ENCODE measurements at places on chromosomes 3 and 15.
A peak's percentile ranks its signal among the peaks of the same experiment; 100 is the strongest.

DNA sequence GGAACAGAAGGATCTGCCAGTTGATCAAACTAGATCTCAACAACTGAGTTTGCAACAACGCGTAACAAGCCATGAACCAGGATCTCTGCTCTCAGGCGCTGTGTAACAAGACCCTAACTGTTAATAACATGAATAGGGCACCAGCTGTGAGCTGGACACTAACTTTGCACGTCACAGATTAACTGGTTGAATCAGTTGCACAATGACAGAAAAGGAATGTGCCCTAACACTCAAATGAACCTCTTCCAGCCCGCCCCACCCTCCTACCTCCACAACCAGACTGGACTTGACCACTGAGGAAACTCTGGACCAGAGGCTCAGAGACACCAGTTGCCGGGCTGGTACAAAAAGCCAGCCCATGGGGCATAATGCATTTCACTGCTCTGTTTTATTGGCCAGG, 34.3 kb downstream of the MCF2L2 start:
- DNase-seq = no peak

DNA sequence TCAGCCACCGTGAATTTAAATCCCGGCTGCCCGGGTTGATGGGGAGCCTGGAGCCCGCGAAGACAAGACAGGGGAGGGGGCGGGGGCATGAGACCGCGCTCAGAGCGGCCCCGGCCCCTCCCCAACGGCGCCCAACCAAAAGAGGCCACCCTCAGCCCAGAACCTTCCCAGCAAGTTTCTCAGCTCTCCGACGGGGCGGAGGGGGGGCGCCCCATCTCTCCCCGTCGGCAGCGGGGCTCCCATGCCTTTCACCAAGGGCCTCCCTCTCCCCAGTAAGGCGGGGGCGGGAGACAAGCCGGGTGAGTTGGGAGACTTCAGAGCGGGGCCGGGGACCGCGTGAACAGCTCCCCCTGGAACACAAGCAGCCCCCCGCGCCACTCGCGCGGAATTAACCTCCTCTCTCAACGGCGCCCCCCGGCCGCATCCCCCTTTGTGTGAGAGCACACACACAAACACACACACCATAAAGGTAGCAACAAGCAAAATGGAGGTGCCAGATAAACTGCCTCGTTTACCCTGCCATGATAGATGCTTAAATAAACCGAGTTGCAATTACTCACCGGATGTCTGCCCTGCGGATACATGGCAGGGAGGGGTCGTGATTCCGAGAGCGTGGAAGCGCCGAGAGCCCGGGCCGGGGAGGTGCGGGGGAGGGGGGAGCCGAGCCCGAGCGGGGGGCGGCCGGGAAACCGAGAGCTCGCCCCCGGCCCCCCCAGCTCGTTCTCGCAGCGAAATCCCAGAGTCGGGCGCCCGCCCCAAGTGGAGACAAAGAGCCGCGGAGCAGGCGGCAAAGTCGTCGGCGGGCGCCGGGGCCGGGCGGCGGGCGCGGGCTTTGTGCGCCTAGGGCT, 1.3 kb downstream of the TLE3 start:
- peak; percentile 45 for DNase-seq

DNA sequence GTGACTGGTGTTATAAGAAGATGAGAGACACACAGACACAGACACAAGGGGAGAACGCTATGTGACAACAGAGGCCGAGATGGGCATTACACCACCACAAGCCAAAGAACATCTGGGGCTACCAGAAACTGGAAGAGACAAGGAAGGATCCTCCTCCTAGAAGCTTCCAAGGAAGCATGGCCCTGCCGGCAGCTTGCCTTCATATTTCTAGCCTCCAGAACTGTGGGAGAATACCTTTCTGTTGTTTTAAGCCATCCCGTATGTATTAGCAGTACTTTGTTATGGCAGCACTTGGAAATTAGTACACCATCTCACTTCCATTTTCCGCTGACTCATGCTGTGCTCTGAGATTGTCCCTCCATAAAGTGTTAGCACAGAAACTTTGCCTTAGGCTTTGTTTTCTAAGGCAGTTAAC, 38.7 kb upstream of the CA12 start:
- DNase-seq = no peak

- DNase-seq = peak; percentile 43
These were observed 18.3 kb upstream of the ATP8B4 start for GRCh38 chr15:50137330-50137761.

DNA sequence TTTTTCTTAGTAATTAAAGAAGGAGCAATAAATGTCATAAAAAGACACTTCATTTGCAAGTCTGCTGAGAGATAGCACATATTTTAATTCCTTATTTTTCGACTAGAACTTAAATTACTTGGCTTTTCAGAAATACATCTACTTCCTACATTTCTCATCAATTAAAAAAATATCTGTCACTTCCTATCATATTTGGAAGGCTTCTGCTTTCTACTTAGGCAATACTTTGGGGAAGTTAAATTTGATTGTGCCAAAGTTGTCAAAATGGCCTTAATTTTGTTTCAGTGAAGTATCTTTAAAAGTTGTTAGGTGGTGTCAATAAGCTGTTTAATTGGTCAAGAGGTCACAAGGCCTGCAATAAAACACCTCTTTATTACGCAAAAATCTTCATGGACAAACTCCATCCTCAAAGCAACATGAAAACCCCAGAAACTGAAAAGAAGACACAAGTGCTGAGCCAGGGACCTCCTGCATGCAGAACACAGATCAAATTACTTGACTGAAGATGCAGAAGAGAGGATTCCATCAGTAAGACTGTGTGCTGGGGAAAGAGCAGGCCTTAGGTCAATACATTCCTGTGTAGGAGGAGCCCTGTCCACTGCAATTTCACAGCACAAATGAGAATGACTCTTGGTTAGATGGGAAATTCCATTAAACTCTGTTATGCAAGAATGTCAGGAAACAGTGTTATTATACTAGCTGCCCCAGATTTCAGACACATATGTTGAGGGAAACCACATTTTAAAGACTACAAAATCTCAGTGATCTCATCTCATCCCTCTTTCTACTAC, 48.0 kb upstream of the FSTL1 start:
- DNase-seq = no peak

DNA sequence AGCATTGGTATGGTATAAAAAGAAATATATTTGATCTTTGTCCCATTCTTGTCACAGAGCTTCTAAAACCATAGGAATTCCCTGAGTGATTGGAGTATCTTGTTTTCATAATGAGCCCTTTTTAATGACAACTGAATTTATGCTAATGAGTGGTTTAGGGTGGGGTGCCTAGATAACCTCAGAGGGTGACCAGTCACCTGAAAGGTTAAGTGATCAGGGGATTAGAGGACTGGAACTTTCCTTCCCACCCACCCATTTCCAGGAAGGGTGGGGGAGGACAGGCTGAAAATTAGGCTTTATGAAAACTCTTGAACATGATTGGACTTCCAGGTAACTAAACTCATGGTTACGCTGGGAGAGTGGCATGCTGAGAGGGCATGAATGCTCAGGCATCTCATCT, 8.5 kb downstream of the MFN1 start:
- no peak for DNase-seq

DNA sequence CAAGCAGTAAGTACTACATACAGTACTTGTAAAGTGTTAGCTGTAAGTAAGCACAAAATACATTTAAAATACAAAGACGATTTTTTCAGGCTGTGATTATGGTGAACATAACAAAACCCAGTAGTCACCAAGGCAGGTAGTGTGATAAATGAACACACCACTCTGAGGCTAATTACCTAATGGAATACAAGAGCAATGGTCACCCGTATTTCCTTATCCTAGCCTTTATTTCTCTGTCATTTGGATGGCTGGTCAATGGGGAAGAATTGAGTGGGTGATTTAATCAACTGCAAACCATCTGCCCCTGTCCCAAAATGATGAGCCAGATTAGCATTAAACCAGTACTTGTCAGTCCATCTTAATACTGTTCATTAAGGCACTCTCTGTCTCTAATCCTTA, 89.2 kb upstream of the CGNL1 start:
- no peak for DNase-seq

GRCh38 chr15:40438712-40439111, 2.0 kb upstream of the BAHD1 start:
- no peak for DNase-seq

GRCh38 chr15:88542342-88542733, 4.1 kb downstream of the DET1 start:
- DNase-seq = no peak

GRCh38 chr15:69194025-69194827, 33.8 kb downstream of the GLCE start:
- DNase-seq = no peak

- DNase-seq = no peak
These were observed 100.0 kb downstream of the THSD4 start for GRCh38 chr15:71215126-71215894.

- no peak for DNase-seq
These were observed 80.6 kb upstream of the CTNNB1 start for GRCh38 chr3:41118461-41119390.

- DNase-seq = no peak
These were observed 157.6 kb downstream of the KLF13 start for GRCh38 chr15:31483986-31484951.

GRCh38 chr3:54125300-54125699, 2.9 kb downstream of the CACNA2D3 start:
- DNase-seq = no peak

GRCh38 chr3:128787256-128788253, 61.6 kb downstream of the RAB7A start:
- DNase-seq = no peak

DNA sequence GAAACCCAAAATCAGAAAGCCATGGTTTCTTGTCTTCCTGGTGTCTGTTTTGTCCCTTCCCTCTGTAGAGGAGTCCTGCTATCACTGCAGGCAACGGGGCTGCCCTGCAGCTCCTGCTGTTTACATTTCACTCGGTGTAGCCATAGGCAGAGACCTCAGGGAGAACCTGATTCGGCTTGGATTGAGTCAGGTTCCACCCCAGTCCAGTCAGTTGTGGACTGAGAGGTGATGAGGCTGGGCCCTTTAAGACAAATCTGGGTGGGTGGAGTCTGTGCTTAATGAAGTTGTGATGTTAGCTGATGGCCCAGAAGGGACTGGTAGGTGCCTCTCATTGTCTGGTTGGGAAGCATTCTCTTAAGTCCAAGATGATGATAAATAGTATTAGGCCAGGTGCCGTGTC, 35.7 kb downstream of the FLNB start:
- DNase-seq = no peak

DNA sequence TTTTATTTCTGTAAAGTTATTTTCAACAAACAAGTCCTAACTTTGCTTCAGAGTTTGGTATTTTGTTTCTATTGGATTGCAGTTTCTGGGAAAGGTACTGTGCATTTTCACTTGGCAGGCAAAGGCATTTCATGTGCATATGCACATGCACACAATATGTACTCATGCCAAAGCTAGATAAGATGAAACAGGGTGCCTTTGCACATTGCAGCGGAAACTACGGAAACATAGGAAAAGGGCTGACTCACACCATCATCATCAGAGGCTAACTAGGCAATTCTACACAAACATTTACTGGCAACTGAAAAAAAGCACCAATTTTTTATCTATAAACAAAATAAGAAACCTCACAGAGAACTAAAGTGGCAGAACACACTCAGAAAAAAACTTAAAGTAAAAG, 550.6 kb upstream of the NECTIN3 start:
- DNase-seq = no peak

GRCh38 chr3:126526668-126527005, 2.7 kb downstream of the CHST13 start:
- DNase-seq = no peak

DNA sequence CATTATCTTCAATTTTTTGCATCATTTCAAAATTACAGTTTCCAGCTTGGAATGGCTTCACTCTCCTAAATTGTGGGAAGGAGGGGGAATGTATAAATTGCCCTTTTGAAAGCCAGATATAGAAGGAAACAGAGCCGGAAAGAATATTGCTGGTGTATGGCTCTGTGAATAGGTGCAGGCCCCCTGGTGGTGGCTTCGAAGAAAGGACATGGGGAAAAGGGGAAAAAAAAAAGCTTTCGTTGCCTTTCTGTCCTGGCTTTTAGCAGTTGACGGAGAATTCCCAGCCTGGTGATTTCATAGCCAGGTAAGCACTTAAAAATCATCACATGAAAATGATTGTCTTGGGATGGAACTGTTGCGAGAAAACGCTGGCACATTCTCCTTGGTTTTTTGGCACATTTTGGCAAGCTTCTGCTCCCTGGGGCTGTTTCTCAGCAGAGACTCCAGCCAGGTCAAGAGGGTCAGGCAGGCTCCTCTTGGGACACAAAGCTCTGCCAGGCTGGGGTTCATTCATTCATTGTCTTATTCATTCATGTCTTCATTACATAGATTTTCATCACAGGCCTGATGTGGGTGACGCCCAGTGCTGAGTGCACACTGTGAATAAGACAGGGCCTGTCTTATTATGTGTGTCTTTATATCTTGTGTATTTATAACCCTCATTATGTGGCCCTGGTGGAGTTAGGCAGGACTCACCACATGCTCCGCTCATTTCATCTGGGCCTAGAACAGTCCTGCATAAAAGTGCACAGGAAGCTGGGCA, 300.0 kb upstream of the TPM1 start:
- DNase-seq = no peak

- no peak for DNase-seq
These were observed 32.1 kb downstream of the DLG1 start for GRCh38 chr3:197266331-197266730.

GRCh38 chr15:36756707-36757106, 177.3 kb downstream of the CDIN1 start:
- DNase-seq = no peak

DNA sequence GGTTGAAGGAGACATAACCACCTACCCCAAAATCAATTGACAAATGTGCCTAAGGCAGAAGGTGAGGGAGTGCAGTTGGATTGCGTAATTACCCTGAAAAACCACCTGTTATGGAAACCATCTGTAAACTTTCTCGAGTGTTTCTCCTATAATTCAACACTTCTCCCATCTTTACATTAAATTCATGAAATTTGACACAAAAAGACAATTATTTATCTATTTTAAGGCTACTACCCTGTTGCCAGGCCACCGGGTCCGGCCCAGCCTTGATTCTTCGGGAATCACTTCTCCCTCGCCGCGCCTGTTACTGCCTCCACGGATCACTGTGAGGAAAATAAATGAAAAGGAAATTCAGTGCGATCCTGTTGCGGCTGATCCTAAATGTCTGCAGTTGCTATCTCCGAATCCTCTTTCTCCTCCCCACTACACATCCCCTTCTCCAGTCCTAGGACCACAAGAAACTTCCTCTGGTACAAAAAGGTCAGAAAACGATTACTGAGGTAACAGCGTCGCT, 646 bp downstream of the IQCB1 start:
- no peak for DNase-seq

DNA sequence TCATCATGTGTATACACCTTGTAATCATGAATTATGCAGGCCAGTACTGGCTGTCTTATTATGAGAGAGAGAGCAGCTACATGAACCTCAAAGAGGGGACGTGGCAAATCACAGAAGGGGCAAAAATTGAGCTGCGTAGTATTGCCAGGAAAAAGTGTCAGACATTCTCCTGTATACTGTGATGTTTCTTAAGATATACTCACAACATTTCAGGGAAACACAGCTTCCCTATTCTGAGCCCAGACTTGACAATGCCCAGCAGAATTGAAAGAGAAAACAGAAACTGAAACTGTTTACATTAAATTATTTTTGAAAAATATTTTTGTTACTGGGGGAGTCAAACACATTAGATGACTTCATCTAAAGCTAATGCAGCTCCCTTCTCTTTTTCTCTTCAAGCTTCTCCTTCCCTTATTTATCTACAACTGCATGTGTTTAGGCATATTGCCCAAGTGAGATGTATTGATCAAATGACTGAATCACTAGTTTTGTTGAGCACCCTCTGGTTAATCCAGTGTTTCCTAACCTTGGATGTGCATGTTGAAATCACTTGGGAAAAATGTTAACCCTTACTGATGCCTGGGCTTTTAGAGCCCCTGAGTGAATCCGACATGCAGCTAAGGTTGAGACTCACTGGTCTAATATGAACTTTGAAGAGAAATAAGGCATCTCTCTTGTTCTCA, 39.5 kb downstream of the CADPS start:
- no peak for DNase-seq
